Fibroblast of gingiva (primary cell): ENCODE measurements at places on chromosomes 2 and 18.

DNA sequence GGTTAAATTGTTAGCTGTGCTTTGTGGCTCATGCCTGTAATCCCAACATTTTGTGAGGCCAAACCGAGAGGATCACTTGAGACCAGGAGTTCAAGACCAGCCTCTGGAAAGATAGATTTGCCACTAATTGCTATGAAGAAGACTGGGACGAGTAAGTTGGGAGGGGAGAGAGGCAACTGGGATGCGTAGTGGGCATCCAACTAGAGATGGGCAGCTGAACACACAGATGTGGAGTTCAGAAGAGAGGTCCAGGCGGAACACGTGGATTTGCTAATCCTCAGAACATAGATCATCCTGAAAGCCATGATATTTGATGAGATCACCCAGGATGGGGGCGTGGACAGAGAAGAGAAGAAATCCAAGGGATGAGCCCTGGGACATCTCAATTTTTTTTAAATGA, 48.7 kb downstream of the CYP26B1 start:
- no peak for DNase-seq

- peak; percentile 90 for DNase-seq
These were observed 183.5 kb downstream of the ANTXR1 start for GRCh38 chr2:69196327-69197117.

GRCh38 chr18:44918142-44918476, 237.4 kb downstream of the SETBP1 start:
- DNase-seq: no peak

GRCh38 chr2:109510136-109511028, 103.4 kb downstream of the SEPTIN10 start:
- peak; percentile 51 for DNase-seq

GRCh38 chr18:63505566-63506335, 29.0 kb downstream of the SERPINB5 start:
- no peak for DNase-seq

GRCh38 chr2:10513201-10513600, 65.1 kb upstream of the ODC1 start:
- DNase-seq: no peak

DNA sequence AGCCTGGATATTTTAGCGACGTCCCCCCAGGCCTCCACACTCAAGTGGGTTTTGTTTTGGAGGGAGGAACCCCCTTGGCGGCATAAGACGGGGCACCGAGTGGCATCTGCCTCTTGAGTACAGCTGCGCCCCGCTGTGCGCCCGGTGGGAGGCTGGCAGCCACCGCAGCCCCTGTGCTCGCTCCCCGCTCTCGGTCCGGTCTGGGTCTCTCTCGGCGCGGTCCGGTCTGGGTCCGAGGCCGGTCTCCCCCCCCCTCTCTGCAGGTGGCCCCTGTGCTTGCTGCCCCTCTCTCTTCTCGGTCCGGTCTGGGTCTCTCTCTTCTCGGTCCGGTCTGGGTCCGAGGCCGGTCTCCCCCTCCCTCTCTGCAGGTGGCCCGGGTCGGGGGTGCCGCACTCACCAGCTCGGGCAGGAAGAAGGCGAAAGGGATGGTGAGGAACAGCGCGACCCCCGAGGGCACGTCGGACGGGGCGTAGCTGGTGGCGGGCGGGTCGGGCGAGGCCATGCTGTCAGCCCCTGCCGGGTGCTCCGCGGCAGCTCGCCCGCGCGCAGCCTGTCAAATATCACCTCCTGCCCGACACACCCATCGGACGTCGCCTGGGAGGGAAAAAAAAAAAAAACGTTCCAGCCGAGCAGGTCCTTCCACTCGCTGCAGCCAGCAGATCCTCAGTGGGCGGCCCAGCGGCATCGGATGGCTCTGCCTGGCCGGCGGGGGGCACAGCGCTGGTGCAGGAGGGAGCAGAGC, at the start of gene MALL:
MALL (minus strand) TSS at position 532 of the 742 bp plus-strand sequence; CDS start at position 502, 30 bp downstream.
- no peak for DNase-seq

GRCh38 chr2:33521791-33522281, 45.4 kb downstream of the RASGRP3 start:
- peak; percentile 87 for DNase-seq

GRCh38 chr2:97718051-97718882, 4.9 kb downstream of the ZAP70 start:
- DNase-seq: no peak

- no peak for DNase-seq
These were observed 157.1 kb upstream of the EPC2 start for GRCh38 chr2:148487439-148487838.

- no peak for DNase-seq
These were observed 46.5 kb downstream of the PTGR3 start for GRCh38 chr18:75162467-75162866.
